Pulmonary artery endothelial cell (primary cell): ENCODE measurements at places on chromosomes 2 and 18.

DNA sequence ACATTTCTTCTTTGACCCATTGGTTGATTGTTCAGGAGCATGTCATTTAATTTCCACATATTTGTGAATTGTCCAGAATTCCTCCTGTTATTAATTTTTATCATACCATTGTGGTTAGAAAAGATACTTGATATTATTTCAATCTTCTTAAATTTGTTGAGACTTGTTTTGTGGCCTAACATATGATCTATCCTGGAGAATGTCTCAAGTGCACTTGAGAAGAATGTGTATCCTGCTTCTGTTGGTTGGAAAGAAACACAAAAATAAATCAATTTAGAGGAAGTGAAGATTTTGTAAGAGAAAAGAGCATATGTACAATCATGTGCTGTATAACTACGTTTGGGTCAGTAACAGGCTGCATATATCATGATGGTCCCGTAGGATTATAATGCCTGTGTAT, 118.6 kb upstream of the CDC42EP3 start:
- DNase-seq: no peak

GRCh38 chr2:234427081-234428061, 69.5 kb downstream of the ARL4C start:
- peak; percentile 76 for DNase-seq

DNA sequence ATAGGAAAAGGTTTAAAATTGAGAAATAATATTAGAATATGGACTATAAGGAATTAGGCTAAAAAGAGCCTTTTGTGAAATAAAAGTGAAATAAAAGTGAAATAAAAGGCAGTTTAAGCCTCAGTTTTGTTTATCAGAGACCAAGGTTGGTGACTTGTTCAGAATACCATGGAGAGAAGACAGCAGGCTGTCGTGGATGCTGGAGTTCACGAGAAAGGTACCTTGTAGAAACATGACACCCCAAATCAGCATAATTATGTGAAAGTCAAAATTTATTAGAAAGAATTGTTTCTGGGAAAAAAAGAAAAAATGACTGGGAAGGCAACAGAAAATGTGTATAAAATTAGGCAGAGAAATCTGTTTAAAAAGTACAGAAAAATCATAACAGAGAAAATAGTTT, 46.5 kb upstream of the SPAG16 start:
- no peak for DNase-seq

- no peak for DNase-seq
Measured at GRCh38 chr18:6374935-6375529, 39.7 kb downstream of the L3MBTL4 start.

DNA sequence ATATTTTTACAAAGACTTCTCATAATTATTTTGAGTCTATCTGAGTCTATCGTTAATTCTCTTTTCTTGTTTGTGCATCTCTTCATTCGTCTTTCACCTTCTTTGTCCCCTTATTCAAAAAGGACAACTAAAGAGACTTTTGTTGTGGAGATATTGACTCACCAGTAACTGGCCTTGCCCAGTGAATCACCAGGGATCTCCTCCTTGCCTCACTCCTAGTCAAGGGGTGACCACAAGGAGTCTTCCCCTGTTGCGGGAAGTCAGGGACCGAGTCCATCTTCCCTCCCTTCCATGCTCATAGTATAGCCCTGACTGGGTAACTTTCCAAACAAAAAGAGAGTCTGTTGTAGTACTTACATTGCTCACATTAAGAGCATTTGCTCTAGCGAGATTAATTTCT, 158.9 kb downstream of the NEB start:
- DNase-seq: no peak

GRCh38 chr18:23415515-23415914, 37.6 kb upstream of the RIOK3 start:
- no peak for DNase-seq

GRCh38 chr2:223474893-223475292, 127.3 kb downstream of the SCG2 start:
- DNase-seq: no peak

GRCh38 chr2:216572582-216573578, 60.3 kb upstream of the IGFBP2 start:
- DNase-seq: no peak

GRCh38 chr2:3100386-3100785, 277.2 kb downstream of the EIPR1 start:
- no peak for DNase-seq

DNA sequence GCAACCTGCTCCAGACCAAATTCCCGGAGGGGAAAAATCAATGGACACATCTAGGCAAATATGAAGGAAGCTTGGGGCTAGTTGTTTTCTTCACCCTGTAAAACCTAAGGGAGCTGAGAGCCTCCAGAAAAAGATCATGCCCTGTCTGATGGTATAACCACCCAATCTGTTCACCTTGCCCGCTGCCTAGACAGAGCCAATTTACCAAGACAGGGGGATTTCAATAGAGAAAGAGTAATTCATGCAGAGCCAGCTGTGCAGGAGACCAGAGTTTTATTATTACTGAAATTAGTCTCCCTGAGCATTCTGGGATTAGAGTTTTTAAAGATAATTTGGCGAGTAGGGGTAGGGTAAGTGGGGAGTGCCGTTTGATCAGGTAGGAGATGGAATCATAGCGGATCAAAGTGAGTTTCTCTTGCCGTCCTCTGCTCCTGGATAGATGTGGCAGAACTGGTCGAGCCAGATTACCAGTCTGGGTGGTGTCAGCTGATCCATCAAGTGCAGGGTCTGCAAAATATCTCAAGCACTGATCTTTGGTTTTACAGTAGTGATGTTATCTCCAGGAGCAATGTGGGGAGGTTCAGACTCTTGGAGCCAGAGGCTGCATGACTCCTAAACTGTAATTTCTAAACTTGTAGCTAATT, 35.1 kb upstream of the B4GALT6 start:
- no peak for DNase-seq

- no peak for DNase-seq
Measured at GRCh38 chr2:134246154-134246874, 7.6 kb upstream of the MGAT5 start.

GRCh38 chr18:56235071-56235470, 403.3 kb downstream of the TXNL1 start:
- no peak for DNase-seq

DNA sequence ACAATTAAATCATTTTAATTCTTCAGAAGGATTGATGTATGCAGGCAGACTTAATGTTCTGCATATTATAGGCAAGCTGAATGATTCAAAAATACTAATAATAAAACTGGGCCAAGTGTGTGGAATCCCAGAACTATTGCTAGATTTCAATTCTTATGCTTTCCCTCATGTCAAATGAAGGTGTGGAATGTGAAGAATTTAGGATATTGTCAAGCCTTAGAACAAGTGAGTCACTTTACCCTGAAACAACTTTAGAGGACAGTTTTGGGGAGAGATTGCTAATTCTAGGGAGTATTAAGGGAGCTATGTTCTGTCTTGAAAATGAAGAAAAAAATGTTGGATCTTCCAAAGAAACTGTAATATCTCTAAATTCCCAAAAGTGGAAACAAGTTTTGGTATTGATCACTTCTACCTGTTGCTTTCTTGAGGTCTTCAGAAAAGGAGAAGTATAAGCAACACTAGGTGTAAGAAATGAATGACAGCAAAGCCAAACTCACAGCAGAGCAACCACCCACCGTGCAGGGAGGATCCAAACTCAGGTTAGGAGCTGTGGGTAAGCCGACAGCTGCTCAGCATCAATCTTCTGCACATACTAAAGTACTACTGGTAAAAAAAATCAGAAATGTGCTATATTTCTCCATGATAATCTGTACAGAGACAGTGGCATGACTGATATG, 818.1 kb downstream of the SLC4A3 start:
- no peak for DNase-seq

- no peak for DNase-seq
Measured at GRCh38 chr2:202034249-202035088, 814 bp downstream of the FZD7 start.

- DNase-seq: no peak
Measured at GRCh38 chr2:9097892-9098291, 94.4 kb upstream of the MBOAT2 start.

GRCh38 chr2:37681587-37681986, 10.1 kb upstream of the CDC42EP3 start:
- DNase-seq: no peak

- DNase-seq: no peak
Measured at GRCh38 chr2:201882353-201883090, 76.2 kb downstream of the CDK15 start.

- no peak for DNase-seq
Measured at GRCh38 chr2:219520079-219520478, 5.8 kb downstream of the ASIC4 start.

GRCh38 chr2:156536534-156536933, 100.4 kb downstream of the GPD2 start:
- no peak for DNase-seq

DNA sequence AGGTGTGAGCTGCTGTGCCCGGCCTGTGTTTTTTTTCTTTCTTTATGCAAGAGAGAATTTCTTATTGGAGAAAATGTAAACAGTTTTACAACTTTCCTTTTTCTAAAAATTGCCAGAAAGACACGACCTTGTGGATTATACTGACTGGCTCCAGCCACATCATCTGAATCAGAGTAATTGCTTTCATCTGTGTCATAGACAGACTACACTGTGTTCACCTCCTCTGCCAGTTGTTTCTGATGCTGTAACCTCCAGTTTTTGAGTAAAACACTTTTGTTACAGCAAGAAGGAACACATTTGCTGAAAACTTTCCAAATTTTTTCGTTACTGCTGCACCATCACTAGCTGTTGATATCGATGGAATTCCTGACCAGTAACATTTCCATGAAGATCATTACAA, 43.9 kb upstream of the PLEKHM3 start:
- no peak for DNase-seq

GRCh38 chr2:138269765-138270164, 231.8 kb upstream of the SPOPL start:
- no peak for DNase-seq

GRCh38 chr2:1846046-1847015, 102.0 kb upstream of the PXDN start:
- no peak for DNase-seq

DNA sequence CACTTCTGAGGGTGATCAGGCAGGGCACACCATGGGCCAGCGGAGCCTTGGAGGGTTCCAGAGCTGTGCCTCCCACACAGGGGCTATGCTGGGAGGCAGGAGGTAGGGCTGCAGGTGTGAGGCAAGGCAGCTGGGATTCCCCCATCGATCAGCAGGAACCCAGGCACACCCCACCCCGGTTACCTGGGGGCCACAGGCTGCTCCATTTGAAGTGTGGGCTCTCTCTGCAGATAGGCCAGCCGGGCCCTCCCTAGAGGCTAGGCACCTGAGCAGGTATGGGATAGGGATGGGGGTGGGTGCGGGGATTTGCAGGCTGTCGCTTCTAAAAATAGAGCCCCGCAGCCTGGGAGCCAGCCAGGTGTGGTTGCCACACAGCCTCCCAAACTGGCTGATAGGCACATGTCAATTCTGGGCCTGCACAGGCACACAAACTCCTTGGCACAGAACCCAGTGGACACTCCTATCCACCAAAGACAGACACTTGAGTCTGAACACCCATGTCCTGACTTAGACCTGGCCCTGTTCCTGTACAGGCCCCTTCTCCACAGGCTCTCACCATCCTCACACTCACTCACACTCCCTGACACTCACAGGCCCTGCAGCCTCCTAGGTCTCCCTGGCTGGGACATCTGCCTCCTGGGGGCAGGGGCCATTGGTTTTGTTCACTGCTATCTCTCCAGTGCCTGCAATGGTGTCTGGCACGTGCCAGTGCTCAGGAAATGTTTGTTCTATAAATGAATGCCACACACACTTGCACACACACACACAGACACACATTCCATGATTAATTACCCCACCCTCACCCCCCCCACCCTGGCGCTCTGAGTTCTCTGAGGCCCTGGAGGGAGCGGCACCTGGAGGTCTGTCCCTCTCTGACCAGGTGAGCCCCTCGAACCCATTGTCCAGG, 73.4 kb downstream of the ZFP36L2 start:
- DNase-seq: no peak

DNA sequence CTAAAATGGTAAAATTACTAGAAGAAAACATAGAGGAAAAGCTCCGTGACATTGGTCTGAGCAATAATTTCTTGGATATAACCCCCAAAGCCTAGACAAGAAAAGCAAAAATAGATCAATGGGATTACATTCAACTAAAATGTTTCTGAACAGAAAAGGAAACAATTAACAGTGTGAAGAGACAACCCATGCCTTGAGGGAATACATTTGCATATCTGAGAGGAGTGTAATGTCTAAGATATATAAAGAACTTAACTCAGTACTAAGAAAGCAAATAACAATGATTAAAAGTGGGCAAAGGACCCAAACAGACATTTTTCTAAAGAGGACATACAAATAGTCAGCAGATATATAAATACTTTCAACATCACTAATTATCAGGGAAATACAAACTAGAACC, 206.2 kb downstream of the VAPA start:
- DNase-seq: no peak

DNA sequence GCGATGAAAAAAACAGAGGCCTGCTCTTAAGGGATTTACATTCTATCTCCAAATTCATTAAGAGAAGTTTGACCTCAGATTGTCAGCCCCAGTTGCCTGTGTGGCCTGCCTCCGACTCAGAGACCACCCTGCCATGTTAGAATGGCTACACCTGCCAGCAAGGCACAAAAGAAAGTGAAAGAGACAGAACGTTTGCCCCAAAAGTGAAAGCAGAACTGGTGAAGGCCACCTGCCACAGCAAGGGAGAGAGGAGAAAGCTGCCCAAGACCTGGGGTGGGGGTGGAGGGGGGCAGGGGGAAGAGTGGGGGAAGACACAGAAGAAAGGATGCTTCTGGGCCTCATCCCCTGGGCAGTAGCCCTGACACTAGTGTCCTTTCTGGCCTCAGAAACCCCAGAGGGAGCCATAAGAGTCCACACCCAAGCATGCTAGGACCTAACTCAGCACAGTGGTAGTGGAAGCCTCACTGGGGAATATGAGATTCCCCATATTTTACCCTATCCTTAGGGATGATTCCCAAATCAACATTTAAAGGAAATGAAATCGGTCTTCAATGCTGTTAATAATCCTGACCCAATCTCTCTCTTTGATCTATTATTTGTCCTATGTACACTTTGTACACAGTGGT, 389.7 kb downstream of the TXNL1 start:
- DNase-seq: no peak

DNA sequence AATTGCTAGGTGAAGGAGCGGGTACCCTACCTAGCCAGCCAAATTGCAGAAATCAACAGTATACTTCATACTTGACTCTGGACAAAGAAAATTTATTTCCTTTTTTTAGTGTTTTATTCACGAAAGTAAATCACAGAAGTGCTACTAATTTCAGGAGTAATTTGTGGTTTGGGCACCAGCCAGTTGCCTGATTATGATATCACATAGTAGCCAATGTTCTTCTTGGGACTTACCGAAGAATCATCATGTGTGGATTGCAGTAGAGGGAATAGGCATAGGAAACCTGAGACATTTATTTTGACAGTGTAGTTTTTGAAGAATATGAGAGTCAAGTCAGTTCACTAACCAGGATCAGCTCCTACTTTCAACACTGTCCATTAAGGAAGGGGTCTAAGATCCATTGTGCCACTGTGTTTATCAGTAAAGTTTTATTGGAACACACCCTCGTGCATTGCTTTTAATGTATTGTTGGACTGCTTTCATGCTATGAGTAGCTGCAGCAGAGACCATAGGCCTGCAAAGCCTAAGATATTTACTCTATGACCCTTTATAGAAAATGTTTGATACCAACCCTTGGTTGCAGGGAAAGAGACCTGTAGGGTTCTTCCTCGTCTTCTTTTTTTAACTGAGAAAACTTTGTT, 32.1 kb downstream of the TNFRSF11A start:
- no peak for DNase-seq

- DNase-seq: no peak
Measured at GRCh38 chr18:48954886-48955819, 4.4 kb upstream of the SMAD7 start.

GRCh38 chr2:8234757-8235374, 447.0 kb upstream of the ID2 start:
- no peak for DNase-seq
